ENCODE measurements at places on chromosomes 2 and 18.

DNA sequence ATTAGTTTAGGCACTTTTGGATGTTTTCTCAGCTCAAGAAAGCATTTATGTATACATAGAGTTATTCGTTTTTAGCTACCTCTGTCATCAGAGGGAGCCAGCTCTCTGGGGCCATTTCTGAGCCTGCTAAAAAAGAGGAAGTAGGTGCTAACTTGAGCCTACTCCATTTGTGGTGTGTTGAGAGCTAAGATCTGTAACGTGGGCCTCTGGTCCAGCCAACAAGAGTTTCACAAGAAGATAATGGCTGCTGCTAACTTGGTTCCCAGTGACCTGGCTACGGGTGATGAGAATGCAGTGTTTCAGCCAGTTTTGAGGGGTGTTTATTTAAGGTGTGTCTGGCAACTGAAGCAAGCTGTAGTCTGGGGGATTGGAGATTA, 182.5 kb downstream of the PRKCE start:
- DNase-seq = no peak

DNA sequence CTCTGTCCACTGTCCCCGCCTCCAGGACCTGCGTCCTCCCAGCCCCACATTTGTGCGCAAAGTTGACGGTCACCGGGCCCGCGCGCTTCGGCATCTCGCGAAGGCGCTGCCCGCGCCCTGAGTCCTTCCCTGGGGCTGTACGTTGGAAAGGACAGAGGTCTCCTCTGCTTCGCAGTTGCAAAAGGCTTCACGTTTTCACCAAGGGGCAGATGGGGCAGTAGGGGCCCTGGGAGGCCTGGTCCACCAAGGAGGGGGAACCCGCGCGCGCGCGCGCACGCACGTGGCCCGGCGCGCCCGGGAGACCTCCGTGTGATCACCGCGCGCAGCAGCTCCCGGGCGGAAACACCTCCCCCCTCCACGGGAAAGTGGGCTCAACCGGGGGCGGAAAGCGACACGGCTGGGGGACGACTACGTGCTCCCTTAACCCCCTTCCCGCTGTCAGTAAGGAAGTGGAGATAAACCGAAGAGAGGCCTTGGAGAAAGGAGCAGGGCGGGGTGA, 21.9 kb downstream of the TEX44 start:
- DNase-seq = no peak

GRCh38 chr2:224709301-224709700, 6.9 kb downstream of the CCDC195 start:
- DNase-seq = no peak

DNA sequence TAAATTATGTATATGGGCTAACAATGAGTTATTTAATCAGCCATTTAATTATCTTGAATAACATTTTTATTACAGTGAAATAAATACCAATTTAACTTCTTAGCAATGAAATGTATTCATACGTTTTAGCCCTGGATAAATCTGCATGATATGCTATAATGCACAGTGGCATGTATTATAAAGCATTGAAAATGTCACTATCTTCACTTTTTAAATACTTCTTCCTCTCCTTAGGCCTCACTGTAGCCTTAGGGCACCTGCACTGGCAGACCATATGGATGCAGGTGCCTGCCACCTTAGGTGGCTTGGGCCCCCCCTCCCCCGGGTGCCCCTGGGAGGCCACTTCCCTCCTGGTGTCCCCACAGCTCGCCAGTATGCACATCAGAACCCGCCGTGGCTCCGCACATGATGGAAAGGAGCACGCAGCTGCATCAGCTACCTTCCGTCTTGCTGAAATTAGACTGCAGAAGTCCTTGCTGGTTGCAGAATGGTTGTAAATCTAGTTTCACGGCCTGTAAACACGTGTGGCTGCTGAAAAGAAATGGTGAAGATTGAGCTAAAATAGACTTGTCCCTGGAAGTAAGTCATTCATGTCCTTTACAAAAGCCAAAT, 56.7 kb downstream of the ADI1 start:
- DNase-seq = no peak

DNA sequence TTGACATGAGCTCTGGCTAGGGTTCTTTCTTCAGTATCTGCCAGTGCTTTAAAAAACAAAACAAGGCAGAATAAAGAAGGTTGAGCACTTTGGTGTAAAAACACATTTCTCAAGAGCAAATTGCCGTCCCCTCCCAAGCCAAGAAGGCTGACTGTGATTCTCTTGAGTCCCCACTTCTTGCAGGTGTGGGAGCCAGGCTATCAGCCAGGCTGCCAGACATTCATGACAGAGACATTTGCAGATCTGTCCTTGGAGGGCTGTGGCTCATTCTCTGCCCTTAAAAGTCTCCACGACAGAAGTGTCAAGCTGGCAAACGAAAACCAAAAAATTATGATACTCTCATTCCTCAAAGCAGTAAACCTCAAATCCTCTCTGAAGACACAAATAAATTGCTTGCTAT, 749.3 kb upstream of the HS6ST1 start:
- DNase-seq = no peak

DNA sequence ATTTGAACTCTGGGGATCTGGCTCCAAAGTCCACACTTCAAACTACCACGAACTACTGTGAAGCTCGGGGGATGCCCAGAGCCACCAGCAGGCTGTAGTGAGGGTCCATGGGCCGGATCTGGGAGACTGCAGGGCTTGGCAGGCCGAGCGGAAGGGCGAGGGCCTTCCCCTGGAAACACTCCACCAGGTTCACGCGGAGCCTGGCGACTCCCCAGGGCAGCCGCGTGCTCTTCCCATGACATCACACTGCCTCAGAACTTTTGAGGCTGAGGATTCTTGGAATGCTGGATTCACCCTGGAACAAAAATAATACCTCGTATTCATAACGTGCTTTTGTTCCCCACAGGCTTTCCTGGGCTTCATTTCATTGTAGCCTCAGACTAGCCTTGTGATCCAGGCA, 201.0 kb downstream of the SMAD7 start:
- DNase-seq = no peak

DNA sequence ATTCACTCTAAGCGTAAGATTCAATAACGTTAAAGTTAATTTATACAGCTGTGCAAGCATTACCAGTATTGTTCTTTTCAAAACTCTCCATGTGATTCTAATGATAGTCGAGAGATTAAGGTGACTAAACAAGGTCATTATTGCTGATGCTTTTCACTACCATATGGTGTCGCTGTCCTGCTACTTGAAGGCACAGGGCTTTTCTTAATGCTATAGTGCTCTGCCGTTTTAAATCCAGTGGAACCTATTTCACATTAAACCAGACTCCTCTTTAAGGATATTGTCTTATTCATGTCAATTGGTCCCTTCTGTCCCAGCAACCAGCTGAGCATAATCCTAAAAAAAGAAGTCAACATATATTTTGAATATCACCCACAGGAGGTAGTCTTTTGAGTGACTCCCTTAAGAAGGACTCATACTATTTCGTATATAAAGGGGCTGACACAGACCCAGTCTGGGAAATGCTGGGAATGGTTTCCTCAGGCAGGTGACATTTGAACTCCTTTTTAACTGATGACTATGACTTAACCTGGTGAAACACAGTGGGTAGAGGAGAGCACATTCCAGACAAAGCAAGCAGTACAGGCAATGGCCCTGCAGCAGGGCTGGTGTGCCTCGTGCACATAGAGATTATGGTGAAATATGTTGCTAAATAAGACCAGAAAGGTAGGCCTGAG, 53.9 kb upstream of the CYTIP start:
- no peak for DNase-seq

- no peak for DNase-seq
Measured at GRCh38 chr2:145743011-145743410, 1223.1 kb upstream of the ZEB2 start.
